Urothelium cell line (cell line): ENCODE measurements at places on chromosomes 7 and 10.

- no peak for DNase-seq
These were observed 315.1 kb downstream of the PCDH15 start for GRCh38 chr10:54485971-54486370.

DNA sequence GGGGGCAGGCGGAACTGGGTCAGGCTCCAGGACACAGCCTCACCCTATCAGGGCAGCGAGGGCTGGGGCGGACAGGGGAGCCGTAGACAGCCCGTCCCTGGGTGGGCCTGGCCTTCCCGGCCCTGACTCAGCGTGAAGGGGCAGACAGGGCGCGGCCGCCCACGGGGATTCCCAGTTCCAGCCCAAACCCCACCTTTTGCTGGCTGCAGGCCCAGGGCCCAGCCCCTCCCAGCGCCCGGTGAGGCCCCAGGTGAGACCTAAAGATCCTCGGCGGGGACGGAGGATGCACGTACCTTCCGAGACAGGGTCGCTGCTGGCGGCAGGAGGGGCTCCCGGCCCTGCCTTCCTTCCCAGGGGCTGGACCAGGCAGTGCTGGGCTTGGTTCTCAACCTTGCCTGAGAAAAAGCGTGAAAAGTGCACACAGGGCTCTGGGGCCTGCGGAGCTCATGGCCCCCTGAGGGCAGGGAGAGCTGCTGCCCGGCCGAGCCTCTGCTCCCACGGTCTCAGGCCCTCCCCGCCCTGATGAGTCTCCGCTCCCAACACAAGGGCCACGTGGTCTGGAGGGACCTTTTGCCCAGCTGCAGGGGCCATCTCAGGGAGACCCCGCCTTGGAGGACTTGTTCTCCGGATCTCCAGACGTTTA lies 43.9 kb upstream of the DNAJB6 start:
- no peak for DNase-seq

- DNase-seq: no peak
These were observed 662.7 kb upstream of the POT1 start for GRCh38 chr7:125592331-125592730.

- no peak for DNase-seq
These were observed 1.3 kb downstream of the ABCB1 start for GRCh38 chr7:87599336-87599735.

GRCh38 chr10:71696628-71697326 lies 22.8 kb downstream of the C10orf105 start:
- peak; percentile 84 for DNase-seq
